ENCODE measurements at places on chromosomes 12 and 14.
A peak's percentile ranks its signal among the peaks of the same experiment; 100 is the strongest.

DNA sequence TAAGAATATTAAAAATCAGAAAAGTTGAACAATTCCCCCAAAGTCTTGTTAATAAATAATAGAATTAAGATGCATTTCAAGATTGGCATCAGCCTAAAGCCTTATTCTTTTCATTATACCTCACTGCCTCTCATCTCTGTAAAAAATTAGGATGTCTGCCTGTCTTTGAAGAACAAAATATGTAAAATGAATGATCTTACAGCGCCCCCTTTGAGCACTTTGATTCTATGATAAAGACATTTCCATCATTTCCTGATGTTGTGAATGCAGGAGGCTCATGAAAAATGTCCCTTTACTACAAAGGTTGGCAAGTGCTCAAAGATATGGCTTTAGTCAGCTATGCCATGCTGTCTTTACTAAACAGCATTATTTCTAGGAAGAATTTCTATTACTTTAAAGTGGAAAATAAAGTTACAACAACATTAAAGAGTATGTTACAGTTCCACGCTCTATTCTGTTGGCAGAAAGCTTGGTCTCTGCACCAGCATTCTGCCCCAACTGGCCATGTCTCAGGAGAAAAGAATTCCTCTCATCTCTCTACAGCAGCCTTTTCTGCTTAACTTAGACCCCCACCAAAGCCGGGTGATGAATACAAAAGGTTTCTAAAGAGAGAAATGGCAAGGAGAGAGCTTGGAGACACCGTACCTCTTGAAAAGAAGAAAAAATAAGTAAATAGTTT lies 95.1 kb downstream of the LLPH start:
- peak; percentile 71 for DNase-seq

DNA sequence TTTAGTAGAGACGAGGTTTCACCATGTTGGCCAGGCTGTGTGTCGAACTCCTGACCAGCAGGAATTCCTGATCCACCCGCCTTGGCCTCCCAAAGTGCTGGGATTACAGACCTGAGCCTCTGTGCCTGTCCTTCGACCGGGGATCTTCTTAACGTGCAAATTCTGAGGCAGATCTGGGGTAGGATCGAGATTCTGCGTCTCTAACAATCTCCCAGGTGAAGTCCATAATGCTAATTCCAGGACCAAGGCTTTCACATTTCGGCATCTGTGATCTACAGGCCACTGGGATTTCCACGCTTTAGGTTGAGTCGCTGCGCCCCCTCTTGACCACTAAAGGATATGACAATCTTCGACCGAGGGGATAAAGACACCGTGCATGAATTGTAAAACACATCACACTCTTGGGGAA lies 24.8 kb downstream of the FOS start:
- DNase-seq: peak; percentile 69

GRCh38 chr12:78959556-78959955 lies 95.0 kb downstream of the SYT1 start:
- DNase-seq: no peak

DNA sequence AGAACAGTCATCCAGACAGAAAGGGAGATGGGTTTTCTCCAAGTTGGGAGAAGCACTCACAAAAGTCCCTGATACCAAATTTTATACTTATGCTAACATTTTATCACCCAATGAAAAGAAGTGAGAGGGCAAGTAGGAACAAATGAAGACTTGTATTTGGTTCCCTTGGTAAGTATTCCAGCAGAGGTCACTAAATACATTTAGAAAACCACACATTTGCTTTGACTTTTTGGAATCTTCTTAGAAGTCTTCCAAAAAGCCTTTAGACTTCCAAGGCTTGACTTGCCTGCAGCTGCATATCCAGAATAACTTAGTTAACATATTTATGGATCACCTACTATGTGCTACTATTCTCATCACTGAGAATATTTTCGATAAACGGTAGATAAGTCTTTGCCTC lies 3.1 kb upstream of the GYS2 start:
- peak; percentile 23 for DNase-seq

DNA sequence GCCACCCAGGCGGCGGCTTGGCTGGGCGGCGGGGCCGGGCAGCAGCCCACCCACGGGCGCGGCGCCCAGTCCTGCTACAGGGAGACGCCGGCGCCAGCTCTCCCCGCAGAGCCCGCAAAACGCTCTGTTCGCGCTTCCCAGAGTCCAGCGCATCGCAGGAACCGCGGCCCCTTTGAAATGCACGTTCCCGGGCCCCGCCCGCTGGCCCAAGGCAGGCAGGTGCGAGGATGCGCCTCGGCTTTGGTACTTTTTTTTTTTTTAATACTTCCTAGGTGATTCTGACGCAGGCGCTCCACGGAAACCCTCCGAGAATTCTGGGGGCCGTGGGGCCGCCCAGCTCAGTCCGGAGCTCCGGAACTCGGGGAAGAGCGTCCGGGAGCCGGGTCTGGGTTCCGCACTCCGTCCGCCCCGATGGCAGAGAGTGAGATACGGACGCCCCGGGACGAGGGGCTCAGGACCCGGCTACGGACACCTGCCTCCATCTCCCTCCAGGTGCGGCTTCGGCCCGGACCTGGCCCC lies 483 bp downstream of the POC1B start:
- DNase-seq: peak; percentile 49
